ENCODE measurements at places on chromosomes 1 and 21.

- no peak for DNase-seq
Measured at GRCh38 chr1:222028116-222028515, 286.2 kb upstream of the DUSP10 start.

DNA sequence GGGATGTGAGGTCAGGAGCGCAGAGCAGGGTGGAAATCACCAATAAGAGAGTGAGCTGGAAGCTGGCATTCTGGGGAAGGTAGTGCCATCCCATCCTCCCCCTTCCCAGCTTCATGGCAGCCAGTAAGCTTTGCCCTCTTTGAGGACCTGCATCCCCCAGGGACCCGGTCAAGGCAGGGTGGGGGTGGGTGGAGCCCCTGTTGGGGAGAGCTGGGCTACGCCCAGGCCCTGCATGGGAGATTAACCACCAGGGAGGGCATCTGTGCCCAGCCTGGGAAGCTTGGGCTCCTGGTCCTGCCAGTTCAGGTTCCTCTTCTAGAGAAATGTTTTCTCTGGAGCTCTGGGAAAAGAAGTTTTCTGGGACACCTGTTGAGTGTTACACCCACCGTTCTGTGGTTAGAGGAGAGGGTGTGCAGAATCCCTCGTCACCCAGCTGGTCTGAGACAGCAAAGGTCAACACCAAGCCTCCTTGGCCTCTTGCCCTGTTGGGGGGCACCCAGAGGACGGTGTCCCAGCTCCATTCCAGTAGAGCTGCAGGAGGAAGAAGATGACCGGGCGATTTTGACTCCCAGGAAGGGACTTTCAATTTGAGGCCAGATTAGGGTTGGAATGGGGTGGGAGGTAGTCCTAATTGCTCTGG, 30.1 kb upstream of the TENT5C start:
- no peak for DNase-seq

- DNase-seq = no peak
Measured at GRCh38 chr1:24459551-24460266, 42.9 kb upstream of the RCAN3 start.

GRCh38 chr21:29571949-29572348, 273.2 kb downstream of the BACH1 start:
- no peak for DNase-seq

Measured in activated CD4-positive, alpha-beta T cell treated with anti-CD3 and anti-CD28 coated beads, Interleukin-2, amount 50 U/mL, for 24 hours (primary cell).